ENCODE measurements at places on chromosomes 5 and 9. TPM values are rescaled to one million over a fixed set of nuclear protein-coding genes. Genes with fewer than 3 reads are reported as not detected.

- H3K27ac ChIP-seq = no peak overlapping the region
- H3K4me1 ChIP-seq = peaks cover under 1% of the 10 kb centered on the region
- no peaks in the 10 kb centered on the region for H3K36me3 ChIP-seq
- no peak for DNase-seq
Observed at GRCh38 chr5:132377738-132378137, 8.2 kb downstream of the SLC22A5 start.

- no peaks in the 10 kb centered on the region for H3K27me3 ChIP-seq
- peak; percentile 3 for DNase-seq
- no peaks in the 10 kb centered on the region for H3K36me3 ChIP-seq
- H3K4me1 ChIP-seq = peaks cover 8% of the 10 kb centered on the region
- H3K4me3 ChIP-seq = no peak overlapping the region
Observed at GRCh38 chr5:180138214-180138975, 66.8 kb upstream of the RNF130 start.

DNA sequence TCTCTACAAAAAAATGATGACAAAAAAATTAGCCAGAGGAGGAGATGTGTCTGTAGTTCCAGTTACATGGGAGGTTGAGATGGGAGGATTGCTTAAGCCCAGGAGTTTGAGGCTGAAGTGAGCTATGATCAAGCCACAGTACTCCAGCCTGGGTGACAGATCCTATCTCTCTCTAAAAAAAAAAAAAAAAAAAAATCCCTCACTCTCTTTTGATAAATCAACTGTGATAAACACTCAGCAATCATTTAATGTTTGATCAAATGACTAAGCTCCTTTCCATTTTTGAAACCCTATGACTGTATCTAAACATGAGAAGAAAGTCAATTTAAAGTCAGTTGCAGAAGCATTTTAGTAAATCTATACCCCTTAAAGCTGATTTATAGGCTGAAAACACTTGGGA, 112.1 kb upstream of the IL6ST start:
- H3K36me3 ChIP-seq = peaks cover 20% of the 10 kb centered on the region
- DNase-seq = no peak
- H3K4me3 ChIP-seq = no peak overlapping the region
- no peak overlapping the region for H3K27ac ChIP-seq
- no peaks in the 10 kb centered on the region for H3K27me3 ChIP-seq

DNA sequence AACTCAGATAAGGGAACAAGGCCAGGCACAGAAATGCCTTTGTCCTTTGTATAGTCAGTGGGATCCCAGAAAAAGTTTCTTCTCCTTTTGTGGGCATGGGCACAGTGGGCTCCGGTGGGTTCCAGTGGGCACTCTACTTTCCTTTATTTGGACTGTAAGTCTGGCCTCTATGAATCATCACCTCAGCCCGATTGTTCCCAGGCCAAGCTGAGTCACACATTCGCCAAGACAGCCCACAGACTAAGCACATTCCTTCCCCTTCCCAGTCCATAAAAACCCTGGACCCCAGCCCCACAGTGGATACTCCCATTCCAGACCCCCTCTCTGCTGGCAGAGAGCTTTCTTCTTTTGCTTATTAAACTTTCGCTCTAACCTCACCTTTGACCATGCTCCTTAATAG, 165.0 kb downstream of the FBXL17 start:
- H3K36me3 ChIP-seq = no peaks in the 10 kb centered on the region
- H3K27ac ChIP-seq = no peak overlapping the region
- H3K4me1 ChIP-seq = no peaks in the 10 kb centered on the region
- DNase-seq = no peak
- H3K4me3 ChIP-seq = no peak overlapping the region

DNA sequence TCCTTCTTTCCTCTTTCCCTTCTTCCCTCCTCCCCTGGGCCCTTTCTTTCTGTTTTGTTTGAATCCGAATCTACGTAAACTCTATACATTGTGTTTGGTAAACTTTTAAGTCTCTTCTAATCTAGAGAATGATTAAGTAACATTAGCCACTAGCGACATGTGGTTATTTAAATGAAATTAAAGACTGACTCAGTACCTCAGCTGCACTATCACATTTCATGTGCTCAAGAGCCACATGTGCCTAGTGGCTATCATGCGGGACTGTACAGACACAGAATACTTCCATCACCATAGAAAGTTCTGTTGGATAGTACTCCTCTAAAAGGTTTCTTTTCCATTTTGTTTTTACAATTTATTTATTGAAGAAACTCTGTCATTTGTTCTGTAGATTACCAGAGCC, 29.0 kb downstream of the DCTN4 start:
- no peak for DNase-seq
- H3K4me1 ChIP-seq = peaks cover 8% of the 10 kb centered on the region
- no peaks in the 10 kb centered on the region for H3K27me3 ChIP-seq
- no peak overlapping the region for H3K27ac ChIP-seq

DNA sequence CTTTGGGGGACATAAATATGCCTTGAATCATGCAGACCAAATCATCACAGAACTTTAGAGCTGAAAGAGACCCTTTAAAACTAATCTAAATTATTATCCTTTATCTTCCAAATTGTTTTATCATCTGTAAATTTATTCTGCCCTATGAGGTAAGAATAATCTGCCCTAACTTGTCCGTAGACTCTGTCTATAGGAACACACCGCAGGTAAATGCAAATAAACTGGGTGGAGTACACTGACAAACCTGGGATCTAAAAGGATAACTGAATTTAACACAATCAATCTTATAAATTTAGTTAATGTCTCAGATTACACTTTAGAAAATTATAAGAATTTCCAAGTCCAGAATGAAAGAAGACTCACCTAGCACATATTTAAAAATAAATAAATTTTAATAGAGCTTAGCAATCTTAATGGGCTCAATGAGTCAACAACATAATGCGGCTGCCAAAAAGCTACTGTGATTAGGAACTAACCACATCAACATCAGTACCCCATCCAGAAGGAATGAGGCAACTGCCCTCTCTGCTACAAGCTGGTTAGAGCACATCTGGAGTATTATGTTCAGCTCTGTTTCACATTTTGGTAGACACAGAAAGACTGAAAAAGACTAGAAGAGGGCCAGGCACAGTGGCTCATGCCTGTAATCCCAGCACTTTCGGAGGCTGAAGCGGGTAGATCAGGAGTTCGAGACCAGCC, 5.6 kb downstream of the MEGF9 start:
- H3K4me3 ChIP-seq = peak overlapping the region; percentile 9
- peaks cover 3% of the 10 kb centered on the region for H3K36me3 ChIP-seq
- H3K27ac ChIP-seq = no peak overlapping the region

DNA sequence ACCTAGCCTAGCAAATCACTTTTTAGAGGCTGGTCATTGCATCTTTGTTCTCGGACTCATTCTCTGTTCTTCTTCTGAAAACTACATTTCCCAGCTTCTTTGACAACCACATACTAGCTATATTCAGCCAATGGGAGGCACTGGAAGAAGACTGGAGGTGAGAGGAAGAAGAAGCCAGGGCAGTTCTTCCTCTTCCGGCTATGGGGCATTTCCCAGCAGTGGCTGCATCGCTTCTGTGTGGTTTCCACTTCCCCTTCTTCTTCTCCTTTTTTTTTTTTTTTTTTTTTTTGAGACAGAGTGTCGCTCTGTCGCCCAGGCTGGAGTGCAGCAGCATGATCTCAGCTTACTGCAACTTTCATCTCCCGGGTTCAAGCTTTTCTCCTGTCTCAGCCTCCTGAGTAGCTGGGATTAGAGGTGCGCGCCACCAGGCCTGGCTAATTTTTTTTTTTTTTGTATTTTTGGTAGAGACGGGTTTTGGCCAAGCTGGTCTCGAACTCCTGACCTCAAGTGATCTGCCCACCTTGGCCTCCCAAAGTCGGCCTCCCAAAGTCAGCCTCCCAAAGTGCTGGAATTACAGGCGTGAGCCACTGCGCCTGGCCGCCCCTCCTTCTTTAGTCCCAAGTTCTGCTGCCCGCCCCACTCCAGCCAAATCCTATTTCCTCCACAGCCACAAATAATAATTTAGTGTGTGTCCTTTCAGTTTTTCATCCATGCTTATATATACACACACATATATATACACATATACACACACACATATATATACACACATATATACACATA, 6.9 kb upstream of the UBAP1 start:
- H3K4me3 ChIP-seq = peak overlapping the region; percentile 60
- no peaks in the 10 kb centered on the region for H3K36me3 ChIP-seq
- H3K27ac ChIP-seq = peak overlapping the region; percentile 55
- H3K4me1 ChIP-seq = peaks cover 6% of the 10 kb centered on the region

- no peaks in the 10 kb centered on the region for H3K27me3 ChIP-seq
- peaks cover 16% of the 10 kb centered on the region for H3K36me3 ChIP-seq
- no peak for DNase-seq
- no peaks in the 10 kb centered on the region for H3K4me1 ChIP-seq
- no peak overlapping the region for H3K27ac ChIP-seq
- no peak overlapping the region for H3K4me3 ChIP-seq
Observed at GRCh38 chr5:1033178-1033577, 24.6 kb downstream of the NKD2 start.

GRCh38 chr5:1009359-1010180, 968 bp downstream of the NKD2 start:
- no peak for DNase-seq
- H3K36me3 ChIP-seq = peaks cover 8% of the 10 kb centered on the region
- peak overlapping the region; percentile 69 for H3K4me3 ChIP-seq

MAPKAP1 gene
- 83.8 TPM for total RNA-seq

GRCh38 chr5:172616730-172617129, 24.3 kb upstream of the NEURL1B start:
- H3K27me3 ChIP-seq = no peaks in the 10 kb centered on the region
- DNase-seq = no peak
- H3K27ac ChIP-seq = no peak overlapping the region
- H3K4me1 ChIP-seq = no peaks in the 10 kb centered on the region
- H3K36me3 ChIP-seq = no peaks in the 10 kb centered on the region

All from activated T-helper 2 cell treated with anti-CD3 and anti-CD28 coated beads, Interferon-gamma antibody, Interleukin-2, Interleukin-4, amounts not matched to agents 10 μg/mL and 5 μg/mL and 100 μg/mL, durations not matched to agents 14 hours and 24 hours and 36 hours (primary cell).